Type B pancreatic cell (in vitro differentiated cells): ENCODE measurements at places on chromosomes 2 and 18.

DNA sequence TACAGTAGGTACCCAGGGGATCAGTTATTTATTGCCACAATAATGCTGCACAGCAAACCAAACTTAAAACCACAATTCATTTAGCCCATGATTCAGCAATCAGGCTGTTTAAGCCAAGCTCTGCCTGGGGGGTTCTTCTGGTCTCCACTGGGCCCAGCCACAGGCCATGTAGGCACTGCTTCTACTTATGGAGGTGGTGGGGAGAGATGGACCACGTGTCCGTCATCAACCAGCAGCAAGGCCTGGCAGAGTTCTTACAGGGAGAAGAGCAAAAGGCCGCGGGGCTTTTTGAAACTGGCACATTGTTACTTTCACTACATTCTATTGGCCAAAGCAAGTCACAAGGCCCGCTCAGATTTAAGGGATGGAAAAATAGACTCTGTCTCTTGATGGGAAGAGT is 76.3 kb upstream of the DAPL1 start:
- no peak for DNase-seq

DNA sequence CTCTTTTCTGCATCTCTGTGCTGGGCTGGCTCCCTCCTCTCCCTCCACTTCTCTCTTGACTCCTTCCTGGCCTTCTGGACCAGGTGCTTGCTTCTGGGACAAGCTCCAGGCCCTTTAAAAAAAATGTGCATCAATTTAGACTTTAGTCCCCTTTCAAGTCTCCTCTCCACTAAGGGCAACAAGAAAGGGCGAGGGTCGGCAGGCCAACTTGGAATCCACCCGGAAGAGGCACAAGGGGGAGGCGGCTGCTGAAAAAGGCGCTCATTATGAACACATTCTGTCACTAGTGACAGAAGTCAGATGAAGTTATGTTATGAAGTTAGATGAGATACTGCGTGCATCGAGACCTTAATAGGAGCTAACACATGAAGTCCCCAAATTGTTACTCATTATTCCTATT is 13.6 kb upstream of the RHOB start:
- no peak for DNase-seq

- DNase-seq: no peak
Measured at GRCh38 chr2:108982259-108982679, 6.8 kb downstream of the EDAR start.

DNA sequence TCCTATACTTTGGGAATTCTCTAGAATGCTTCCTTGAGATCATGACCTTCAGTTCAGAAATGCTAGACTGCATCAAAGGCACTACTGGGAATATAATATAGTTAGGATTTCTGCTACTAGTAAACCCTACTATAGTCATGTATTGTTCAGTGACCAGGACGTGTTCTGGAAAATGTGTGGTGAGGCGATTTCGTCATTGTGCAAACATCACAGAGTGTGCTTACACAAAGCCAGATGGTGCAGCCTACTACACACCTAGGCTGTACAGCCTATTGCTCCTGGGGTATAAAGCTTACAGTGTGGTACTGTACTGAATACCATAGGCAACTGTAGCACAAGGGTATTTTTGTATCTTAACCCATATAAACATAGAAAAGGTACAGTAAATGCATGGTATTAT is 13.0 kb downstream of the CXCR4 start:
- no peak for DNase-seq

DNA sequence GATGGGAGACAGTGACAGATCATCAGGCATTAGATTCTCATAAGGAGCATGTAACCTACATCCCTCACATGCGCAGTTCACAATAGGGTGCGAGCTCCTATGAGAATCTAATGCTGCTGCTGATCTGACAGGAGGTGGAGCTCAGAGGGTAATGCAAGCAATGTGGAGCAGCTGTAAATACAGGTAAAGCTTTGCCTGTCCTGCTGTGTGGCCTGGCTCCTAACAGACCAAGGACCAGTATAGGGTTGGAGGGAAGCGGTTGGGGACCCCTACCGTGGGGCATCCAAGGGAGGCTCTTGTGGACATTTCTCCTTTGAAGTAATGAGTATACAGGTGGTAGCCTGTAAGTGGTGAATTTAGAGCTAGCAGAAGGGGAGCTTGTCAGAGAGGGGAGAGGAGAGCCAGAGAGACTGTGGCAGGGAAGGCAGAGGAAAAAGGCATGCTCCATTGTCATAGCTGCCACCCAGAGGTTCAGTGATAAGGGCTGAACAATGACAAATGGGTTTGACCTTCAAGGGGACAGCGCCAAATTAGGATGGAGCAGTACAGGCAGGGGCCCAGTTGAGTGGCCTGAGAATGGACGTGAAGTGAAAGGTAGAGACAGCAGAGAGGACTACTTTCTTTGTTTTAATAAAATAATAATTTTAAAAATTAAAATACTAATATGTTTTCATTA is 15.2 kb upstream of the TMBIM1 start:
- no peak for DNase-seq

DNA sequence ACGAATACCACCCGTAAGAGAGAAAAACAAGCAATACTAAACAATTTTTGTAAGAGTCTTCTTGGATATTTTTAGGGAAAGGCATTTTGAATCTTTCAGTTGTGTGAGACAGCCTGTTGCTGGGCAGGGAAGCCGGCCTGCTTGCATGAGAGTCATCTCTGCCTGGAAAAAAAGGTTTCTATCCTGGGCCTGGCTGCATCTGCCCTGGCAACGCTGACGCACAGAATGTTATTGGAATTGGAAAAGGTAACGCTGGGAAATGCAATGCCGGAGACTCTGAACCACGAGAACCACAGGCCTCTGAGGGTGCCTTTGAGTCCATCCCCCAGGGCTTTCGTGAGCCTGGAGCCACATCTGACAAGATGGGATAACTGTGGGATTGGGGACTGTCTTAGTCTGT is 17.9 kb upstream of the NPAS2 start:
- DNase-seq: no peak

GRCh38 chr18:7592305-7593071 is 25.4 kb downstream of the PTPRM start:
- no peak for DNase-seq

DNA sequence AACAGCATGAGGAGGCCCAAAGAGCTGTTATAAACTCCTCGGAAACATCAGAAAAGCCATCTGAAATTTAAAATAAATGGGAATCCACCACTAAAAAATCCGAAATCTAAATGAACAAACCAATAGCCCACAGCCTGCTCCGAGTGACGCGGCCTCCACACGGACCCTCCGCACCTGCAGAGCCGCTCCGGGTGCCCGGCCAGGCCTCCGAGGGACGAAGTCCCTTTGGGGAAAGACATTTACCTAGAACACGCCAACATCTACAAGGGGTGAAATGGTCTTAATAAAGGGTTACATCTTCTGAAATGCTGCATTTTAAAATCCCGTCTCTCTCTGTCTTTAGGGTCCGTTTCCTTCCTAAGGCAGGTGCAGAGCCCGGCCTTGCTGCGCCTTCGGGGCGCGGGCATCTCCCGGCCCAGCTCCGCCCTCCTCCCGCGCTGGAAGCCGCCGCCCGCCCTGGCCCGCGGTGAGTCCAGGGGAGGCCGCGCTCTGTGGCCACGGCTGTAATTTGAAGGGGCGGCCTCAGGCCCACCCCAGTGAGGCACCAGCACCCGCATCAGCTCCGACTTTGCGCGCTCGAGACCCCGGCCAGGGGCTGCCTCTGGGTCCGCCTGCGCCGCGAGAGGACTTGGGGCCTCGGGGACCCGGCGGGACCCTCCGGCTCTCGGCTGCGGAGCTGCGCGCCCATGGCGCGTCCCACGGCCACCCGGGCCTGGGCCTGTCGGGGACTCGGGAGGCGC is 42.3 kb upstream of the CTDP1 start:
- no peak for DNase-seq
